GOT3 (cell line): ENCODE measurements at places on chromosomes 5 and 9.

DNA sequence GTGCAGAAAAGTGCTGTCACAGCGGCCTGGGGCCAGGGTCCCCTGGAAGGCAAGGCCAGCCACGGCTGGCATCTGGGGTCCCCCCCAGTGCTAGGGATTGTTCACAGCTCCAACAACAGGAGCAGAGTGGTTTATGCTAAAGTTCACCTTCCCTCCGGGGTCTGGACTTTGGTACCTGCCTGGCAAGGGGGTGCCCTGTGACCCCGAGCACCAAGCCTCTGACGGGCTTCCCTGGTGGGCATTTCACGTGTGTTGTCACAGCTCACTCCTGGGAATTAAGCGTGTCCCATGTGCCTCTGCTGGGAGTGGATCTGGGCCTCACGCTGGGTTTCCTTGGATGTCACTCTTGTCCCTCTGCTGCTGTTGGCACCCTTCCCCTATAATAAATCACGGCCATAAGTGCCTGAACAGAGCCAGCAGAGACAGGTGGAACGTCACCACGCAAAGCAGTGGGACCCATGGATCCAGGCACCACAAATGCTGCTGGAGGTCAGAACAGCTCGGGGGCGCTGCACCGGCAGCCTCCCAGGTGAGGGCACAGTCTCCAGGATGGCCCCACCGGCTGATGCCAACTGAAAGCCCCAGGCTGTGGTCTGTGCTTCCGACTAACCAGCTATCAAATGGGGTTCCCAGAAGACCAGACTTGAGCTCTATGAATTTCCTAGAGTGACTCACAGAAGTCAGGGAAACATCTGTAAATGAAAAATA is 17.8 kb upstream of the ZDHHC11 start:
- no peak for DNase-seq

GRCh38 chr9:107899961-107900330 is 410.4 kb upstream of the KLF4 start:
- no peak for DNase-seq

DNA sequence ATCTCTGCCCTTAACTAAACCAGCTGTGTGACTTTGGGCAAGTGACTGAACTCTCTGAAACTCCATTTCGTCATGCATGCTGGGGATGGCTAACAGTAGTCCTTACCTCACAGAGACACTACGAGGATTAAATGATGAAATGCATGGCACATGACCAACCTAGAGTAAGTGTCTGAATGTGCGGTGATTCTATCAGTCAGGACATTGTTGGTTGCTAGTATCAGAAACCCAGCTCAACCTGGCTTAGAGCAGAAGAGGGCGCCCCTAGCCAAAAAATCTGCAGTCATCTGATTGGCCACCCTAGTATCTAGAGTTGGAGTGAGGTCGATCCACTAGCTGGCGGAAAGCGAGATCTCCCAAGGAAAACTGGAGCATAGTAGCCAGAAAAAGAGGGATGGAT is 25.2 kb downstream of the NEURL1B start:
- no peak for DNase-seq

DNA sequence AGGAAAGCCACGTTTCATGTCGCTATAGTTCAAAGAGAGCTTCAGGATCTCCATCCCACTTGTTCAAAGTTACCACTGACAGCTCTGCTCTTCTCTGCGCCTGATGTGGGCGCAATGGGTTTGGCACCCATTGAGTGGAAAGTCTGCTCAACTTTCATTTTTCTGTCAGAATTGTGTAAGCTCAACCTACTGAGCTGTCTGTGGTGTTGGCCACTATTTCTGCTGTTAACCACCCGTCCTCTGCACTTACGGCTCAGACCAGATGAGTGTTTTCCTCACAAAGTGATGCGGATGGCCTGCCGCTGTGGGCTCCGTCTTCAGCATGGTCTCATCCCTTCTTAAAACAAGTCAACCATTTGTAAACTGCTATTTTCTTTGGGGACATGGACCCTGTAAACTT is 131.2 kb downstream of the WNK2 start:
- DNase-seq: no peak

DNA sequence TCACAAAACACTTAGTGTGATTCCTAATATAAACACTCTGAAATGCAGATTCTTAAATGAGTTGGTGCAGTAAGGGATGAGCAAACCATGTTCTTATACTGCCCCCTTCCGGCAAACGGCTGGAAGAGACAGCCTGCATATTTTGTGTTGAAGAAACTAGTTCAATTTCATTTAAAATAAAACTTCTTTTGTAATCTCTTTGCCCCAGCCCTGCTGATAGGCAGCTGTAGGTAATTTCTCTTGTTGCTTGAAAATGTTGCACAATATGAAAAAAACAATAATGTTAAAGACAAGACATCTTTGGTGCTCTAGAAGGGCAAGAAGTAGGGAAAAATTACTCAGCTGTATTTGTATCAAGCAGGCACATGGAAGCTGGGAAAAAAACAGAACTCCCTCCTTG is 89.7 kb upstream of the CCNG1 start:
- DNase-seq: no peak

- DNase-seq: no peak
Measured at GRCh38 chr9:134965851-134966250, 48.1 kb upstream of the FCN1 start.

DNA sequence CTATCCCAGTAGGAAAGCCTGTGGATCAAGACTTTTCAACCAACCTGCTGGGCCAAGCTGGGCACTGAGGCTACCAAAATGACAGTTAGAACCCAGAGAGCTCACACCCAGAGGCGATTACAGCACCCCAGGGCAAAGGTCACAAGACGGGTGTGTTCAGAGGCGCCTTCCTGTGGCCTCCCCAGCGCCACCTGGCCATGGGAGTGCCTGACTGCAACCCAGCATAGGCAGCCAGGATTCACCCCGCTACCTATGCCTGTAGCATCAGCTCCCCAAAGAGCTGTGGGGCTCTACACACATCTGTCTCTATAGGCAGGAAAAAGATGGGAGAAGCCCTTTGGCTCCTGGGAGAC is 33.5 kb downstream of the PDGFRB start:
- DNase-seq: no peak

DNA sequence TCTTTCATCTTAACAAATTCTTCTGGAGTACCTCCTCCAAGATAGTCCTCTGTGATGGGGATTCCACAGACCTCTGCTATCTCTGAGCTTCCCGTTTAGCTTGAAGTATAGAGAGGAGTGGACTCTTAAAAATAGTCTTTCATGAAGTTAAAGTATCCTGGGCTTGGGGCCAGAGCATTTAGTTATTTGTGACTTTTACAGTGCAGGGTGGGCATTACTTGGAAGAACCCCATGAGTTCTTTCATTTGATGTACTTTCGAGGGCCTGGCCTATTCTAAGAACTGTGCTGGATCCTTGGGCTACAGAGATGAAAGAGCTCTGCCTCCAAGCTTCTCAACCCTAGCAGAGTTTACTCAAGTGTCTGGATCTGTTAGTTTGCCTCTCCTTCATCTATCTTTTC is 131.5 kb downstream of the ZSWIM6 start:
- no peak for DNase-seq

- DNase-seq: no peak
Measured at GRCh38 chr5:125112196-125112595, 365.8 kb upstream of the ZNF608 start.

GRCh38 chr5:141003791-141004611 is 37.7 kb downstream of the PCDHAC2 start:
- no peak for DNase-seq

DNA sequence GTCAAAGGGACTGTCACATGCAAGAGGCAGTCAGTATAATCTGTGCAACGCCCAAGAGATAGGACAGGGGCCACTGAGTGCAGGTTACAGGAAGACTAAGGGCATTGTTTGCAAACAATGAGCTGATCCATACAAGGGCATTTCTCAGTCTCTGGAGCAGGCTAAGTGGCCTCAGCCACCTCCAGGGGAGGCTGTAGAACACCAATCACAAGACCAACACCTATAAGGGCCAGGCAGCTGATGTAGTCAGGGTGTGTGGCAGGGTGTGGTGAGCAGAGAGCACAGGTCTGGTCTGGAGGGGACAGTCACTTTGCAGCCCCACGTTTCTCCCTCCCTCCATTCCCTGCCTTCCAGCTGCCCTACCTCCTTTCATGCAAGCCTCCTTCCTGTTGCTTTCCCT is 83.2 kb upstream of the ADRA1B start:
- DNase-seq: no peak

GRCh38 chr5:2432076-2432920 is 319.2 kb downstream of the IRX2 start:
- DNase-seq: no peak

GRCh38 chr9:93005876-93006275 is 52.6 kb upstream of the SUSD3 start:
- DNase-seq: no peak

GRCh38 chr5:67976891-67977601 is 238.5 kb upstream of the PIK3R1 start:
- DNase-seq: no peak

- no peak for DNase-seq
Measured at GRCh38 chr9:10204276-10204675, 408.5 kb downstream of the PTPRD start.

DNA sequence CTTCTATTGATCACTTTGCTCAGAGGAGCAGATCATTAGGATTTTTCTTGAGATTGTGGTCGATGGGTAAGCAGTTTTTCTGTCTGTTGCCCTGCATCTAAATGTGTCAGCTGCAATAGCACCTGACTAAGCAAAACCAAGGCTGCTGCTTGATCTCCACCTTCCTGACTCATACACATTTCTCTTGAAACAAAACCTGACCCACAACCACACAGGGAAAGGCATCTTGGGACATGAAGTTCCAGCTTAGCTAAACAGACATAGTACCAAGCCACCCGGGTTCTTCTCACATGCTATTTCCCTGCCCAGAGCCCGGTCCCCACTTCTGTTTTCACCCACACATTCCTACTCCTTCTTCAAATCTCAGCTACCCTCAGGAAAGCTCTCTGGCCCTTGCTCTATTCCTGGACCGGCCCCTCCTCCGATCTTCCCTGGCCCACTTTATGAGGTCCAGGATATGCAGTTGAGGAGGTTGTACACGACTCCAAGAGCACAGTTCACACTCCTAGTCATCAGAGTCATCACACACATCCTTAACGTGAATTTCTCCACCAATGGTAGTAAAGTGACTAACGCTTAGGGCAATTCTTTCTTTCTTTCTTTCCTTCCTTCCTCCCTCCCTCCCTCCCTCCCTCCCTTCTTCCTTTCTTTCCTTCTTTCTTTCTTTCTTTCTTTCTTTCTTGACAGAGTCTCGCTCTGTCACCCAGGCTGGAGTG is 16.0 kb upstream of the ZBTB43 start:
- no peak for DNase-seq

- DNase-seq: no peak
Measured at GRCh38 chr5:89871906-89872305, 537.6 kb downstream of the CETN3 start.

DNA sequence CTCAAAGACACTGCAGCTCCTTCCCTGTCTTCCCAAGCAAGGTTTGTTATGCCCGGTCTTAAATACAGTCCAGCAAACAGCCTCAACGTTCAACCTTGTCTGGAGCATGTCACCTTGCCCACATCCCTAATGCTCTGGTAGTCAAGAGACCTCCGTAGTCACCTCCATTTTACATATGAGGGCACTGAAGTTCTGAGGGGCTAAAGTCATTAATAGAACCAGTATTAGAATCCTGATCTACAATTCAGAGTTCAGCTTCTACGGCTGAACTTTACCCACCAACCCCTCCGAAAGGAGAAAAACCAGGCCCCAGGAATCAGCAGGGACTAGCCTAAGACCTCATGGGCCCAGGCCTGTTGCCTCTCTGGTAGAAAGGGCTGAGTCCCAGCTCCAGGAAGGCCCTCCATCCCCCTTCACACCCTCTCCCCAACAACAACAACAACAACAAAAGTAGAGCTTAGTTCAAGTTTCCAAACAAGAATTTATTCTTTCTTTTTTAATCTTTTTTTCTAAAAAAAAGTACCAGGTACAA is 795 bp upstream of the STOML2 start:
- DNase-seq: no peak
